ENCODE measurements at places on chromosomes 4 and X.

DNA sequence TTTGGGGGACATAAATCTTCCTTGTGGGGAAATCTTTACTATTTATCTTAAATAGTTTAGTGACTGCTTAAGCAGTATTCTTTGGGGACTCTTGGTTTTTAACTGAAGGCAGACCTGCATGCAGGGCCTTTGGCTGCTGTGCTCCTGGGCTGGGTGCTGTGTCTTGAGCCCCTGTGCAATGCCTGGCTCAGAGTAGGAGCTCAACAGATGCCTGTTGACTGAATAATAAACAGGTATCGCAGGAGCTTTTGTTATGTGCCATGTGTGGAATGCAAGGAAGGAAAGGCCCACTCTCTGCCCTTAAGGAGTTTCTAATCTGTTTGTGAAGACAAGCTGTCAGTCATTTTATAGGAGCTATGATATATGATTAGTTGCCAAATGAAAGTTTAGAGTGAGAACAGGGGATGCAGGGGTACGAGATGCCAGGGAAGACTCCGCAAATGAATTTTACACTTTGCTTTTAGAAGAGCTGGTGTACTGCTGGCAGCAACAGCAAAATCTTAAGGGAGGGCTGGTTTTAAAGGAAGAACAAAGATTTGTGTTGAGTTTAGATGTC lies 6.7 kb downstream of the GAB1 start:
- no peak for DNase-seq

DNA sequence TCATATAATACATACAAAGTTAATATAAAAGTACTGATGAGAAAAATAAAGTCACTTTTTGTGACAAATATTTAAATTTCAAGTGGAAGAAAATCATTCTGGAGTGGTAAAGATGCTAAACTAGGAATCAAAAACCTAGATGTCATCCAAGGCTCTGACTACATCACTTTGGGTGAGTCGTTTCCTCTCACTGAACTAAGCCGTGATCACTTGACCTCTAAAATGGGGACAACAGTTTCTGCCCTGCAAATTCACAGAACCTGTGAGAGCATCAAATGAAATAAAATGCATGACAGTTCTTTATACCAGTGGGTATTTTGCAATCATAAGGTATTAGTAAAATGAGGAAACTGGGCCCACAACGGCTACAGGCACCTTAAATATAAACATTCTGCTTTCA lies 63.8 kb downstream of the PRDM5 start:
- no peak for DNase-seq

- DNase-seq, result peak; percentile 38
Observed at GRCh38 chr4:94621491-94622080, 136.2 kb upstream of the BMPR1B start.

GRCh38 chr4:5052726-5053425 lies 1.6 kb downstream of the STK32B start:
- no peak for DNase-seq

DNA sequence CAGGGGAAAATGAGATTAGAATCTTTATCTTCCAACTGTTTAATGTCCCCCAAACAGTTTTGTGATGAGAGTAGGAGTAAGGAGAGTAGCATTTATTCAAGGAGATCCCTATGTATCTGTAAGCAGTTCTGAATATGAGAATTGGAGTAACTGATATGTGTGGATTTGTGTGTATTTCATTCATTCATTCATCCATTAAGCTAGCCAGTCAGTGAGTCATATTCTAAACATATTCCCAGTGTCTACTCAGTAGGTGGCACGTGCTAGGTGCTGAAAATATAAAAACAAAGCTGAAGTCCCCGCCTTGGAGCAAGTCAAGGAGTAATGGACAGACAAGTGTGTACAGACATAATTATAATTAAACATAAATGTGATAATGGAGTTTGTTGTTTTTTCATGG lies 12.4 kb upstream of the STX18 start:
- DNase-seq, result no peak

DNA sequence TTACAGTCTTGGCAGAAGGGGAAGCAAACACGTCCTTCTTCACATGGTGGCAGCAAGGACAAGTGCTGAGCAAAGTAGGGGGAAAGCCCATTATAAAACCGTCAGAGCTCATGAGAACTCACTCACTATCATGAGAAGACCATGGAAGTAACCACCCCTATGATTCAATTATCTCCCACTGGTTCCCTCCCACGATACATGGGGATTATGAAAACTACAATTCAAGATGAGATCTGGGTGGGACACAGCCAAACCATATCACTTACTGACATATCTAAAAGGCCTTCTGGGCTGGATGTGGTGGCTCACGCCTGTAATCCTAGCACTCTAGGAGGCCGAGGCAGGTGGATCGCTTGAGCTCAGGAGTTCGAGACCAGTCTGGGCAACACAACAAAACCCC lies 117.1 kb upstream of the USP9X start:
- DNase-seq, result no peak
